CD4-positive, alpha-beta T cell treated with Interleukin-6 at 100 ng/mL for 8 hours (primary cell): ENCODE measurements at places on chromosomes 4 and X.

GRCh38 chr4:32087211-32087610 is 1367.0 kb downstream of the PCDH7 start:
- no peak for DNase-seq

DNA sequence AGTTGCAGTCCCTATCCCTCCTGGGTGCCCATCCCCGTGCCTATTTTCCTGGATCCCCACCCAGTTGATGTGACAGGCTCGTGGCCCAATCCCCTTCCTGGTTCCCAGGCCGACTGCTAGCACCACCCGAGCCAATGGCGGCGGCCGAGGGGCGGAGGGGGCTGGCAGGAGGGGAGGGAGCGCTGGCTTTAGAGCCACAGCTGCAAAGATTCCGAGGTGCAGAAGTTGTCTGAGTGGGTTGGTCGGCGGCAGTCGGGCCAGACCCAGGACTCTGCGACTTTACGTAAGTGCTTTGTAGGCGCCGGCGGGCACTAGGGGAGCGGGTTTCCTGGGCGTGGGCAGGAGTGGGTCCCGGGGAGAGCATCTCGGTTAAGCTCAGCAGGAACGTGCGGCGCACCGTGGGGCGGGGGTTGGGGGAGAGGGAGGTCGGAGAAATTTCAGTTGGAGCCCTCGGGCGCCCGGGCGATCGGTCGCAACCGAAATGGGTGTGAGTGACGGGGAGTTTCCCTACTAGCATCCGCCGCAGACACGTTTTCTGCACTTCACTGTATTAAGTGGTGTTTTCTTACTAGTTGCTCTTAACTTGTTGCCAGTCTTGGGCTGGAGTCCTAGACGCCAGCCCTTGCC is at the start of gene PLS3:
PLS3 (plus strand) TSS at position 197 of the 627 bp plus-strand sequence. CDS start 49,077 bp downstream, outside the sequence.
- no peak for DNase-seq

GRCh38 chrX:30713061-30713525 is 59.9 kb downstream of the GK start:
- peak; percentile 27 for DNase-seq

DNA sequence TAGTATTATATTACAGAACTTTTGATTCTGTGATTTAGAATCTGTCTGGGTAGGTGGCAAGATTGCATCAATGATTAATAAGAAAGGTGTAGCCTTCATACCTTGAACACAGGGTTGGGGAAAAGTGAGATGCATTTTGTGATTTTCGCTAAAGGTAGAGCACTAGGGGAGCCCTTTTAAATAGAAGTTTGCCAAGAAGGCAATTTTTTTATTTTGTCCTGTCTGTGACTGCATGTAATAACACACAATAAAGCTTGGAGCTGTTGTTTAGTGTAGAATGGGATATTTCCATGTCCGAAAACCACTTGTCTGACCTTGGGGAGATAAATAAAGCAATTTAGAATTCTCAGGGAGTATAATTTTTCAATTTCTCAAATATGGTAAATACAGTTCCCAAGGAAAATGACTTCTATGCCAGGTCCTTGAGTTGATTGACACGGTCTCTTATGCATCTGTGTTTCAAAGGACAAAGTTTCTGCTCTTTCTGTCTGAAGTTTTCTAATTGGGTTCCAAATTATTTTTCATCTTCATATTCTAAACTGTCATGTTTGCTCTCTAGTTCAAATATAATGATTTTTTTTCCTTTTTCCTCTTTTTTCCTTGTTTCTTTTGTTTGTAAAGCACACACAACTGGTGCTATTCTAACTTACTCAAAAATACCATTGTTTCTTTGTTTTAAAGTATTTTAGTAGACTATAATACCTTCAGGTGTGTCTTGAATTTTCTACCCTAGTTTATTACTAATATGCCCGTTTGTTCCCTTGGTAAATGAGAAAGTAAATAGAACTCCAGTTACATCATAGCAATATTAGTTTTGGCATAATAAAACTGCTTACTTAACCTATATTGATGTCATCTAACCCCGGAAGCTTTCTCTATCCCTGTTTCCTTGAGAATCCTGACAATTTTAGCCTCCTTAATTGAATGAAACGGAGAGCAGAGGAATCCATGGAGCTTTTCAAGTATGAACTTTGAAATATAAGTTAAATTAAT is 87.8 kb upstream of the BMPR1B start:
- DNase-seq = no peak

DNA sequence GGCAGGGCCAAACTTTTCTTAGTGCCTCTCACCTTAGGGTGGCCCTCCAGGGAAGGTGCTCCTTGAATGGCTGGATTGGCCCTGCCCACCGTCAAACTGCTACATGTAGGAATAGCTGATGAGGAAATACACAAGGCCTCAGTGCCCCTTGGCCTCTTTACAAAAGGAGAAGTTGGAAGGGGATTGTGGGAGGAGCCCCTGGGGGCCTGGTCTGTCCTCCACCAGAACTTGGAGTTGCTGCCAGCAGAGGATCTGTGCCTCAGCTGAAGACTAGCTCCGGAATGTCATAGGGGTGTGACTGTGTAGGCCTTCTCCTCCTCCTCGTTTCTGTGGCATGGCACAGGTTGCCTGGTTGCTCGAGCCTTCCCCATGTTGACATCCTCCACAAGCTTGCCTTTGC is 142.7 kb downstream of the AMMECR1 start:
- no peak for DNase-seq

DNA sequence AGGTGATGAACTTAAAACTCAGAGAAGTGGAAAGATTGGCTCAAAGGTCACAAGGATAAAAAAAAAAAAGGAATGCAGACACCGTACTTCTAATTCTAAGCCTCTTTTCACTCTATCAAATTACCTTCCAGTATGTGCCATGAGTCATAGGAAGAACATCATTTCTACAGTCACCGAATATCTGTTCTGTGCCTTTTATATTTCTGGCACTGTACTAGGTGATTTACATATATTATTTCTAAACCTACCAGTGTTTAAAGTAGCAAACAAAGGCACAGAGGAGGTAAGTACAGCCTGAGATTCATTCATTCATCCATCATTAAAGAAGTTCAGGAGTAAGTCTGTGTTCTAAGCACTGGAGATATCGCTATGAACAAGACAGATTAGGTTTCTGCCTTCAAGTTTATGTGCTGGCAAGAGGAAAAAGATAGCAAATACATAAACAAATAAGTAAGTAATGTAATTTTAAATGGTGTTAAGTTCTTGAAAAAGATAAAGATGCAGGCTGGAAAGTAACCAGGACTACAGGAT is 65.3 kb downstream of the PALLD start:
- DNase-seq = no peak

DNA sequence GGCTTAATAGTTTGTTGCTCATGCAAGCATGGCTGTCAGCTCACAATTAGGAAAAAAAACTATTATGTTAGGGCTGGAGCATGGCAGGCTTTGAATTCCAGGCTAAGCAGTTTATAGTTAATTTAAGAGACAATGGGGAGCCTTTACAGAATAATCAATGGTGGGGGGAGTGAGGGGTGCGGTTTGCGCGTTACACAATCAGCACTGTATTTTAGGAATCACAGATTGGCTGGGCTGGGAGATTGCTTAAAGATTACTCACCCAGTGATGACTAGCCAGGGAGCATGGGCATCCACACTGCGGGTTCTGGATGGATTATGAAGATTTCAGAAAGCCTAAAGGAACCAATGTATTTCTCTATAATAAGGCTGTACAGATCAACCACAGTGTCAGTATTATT is 186.6 kb downstream of the SOX3 start:
- no peak for DNase-seq

DNA sequence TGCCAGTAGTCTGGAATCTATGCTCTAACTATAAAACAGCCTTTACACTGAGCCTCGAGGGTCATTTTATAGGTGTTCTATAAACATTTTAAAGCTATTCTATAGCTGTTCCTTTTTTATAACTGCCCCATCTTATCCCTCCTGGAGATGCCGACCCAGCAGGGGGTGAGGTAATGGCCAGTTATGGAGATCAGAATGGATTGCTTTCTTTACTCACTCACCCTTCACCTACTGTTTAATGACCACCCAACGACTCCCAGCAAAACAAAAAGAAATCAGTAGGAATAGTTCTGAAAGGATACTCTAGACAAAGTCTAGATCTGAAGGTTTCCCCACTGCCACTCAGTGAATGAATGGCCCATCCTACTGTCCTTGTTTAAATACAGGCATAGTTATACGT is 1113.1 kb downstream of the FAT4 start:
- DNase-seq = no peak

DNA sequence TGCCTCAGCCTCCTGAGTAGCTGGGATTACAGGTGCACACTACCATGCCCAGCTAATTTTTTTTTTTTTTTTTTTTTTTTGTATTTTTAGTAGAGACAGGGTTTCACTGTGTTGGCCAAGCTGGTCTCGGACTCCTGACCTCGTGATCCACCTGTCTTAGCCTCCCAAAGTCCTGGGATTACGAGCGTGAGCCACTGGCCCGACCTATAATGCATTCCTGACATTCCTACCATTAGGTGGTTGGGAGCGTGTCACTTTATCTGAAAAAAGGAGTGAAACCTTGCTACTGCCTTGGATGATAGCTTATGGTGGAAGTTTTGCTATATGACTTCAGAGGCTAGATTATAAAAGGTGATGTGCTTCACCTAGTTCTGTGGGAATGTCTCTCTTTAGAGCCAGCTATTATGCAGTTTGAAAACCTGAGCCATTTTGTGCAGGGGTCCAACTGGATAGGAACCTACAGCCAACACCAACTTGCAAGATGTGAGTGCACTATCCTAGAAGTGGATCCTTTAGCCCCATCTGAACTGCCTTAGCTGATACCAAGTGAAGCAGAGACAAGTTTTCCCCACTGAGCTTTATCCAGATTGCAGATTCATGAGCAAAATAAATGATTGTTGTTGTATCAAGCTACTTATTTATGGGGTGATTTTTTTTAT is 29.8 kb upstream of the EMCN start:
- no peak for DNase-seq

DNA sequence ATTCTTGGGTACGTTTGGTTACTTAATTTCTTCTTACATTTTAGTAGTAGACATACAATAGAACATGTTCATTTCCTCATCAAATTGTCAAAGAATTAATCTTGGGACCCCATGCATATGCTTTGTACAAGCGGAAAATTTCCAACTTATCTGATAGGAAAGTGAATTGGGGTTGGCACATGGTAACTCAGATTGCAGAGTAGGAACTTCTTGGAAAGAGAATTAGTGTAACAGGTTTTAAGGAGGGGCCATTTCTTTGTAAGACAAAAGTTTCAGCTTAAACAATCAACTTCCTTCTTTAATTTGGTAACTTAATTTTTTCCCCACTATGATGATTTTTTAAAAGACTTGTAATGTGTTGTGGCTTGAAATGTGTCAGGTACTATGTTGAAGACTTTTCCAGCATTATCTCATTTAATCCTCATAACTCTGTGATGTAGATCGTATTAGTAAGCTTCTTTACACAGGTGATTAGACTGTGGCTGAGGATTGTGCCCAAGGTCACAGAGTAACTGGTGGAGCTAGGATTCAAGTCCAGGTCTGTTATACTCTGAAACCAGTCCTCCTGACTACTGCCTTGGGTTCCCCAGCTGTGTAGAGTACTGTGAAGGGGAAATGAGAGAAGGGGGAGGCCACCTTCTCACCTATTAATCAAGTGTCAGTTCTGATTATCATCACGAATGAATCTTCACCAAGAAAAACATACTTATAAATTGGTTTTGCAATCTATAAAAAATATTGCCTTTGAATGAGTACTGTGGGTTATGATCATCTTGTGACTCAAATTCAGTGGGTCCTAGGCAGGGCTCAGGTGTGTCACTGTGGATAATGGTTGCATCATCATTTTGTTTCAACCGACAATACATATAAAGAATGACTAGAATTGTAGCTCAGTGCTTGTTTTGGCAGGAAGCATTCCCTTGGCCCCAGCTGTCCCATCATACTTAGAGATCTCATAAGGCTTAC is 4.3 kb downstream of the GK start:
- no peak for DNase-seq

- no peak for DNase-seq
Measured at GRCh38 chr4:180617196-180617595, 1626.0 kb upstream of the TENM3 start.

DNA sequence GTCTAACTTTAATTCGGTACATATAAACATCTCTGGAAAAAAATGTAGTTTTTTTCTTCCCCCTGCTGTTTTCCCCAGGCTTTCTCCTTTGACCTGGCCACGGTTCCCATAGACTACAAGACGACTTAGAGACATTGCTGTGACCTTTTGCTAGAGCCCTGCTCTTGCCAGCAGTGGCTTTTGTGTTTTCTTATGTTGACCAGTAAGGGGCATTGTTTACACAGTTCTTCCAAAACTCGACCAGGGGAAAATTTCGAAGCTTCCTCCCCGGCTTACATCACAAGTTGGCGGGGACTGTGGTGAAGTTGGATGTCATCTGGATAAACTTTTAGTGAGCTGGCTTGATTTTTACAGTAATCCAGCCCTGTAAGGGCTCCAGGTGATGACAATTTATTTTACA is 9.3 kb downstream of the CCDC160 start:
- DNase-seq = no peak

GRCh38 chrX:139495324-139495723 is 35.2 kb upstream of the F9 start:
- no peak for DNase-seq

DNA sequence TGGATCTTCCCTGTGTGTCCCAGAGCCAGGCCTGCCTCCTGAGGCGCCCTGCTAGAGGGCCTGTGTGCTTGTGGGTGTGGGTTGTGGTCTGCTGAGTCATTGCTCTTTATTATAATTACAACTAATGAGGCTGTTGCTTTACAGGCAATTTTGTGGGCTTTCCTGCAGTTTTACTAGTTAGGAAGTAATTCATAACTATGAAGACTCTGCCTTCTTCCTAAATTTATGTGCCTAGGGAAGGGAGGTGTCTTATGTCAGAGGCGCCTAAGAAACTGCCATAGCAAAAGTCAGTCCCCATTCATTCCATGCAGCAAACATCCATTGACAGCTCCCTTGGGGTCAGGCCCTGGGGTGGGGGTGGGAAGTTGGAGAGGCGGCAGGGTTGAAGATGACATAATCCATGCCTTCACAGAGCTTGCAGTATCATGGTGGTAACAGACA is 359.2 kb downstream of the IDS start:
- DNase-seq = no peak

GRCh38 chr4:77009511-77010115 is 60.1 kb downstream of the SEPTIN11 start:
- DNase-seq = no peak

DNA sequence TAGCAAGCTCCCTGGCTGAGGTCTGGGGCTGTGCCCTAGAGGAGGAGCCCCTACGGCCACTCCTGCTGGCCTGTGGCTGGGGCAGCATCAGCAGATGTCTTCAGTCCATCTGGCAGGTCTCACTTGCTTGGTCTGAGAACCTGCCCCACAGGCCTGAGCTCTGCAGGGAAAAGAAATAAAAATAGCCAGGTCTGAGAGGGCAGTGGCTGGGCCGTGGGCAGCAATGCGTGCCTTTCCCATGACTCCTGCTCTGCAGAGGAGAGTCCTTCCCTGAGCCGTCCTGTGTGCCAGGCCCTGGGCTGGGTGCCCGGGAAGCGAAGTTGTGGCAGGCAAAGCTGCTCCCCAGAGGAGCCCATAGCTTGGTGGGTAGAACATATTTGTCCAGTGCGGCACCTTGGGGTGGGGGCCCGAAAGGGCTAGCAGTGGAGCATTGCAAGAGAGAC is 11.3 kb upstream of the KIAA0232 start:
- no peak for DNase-seq

DNA sequence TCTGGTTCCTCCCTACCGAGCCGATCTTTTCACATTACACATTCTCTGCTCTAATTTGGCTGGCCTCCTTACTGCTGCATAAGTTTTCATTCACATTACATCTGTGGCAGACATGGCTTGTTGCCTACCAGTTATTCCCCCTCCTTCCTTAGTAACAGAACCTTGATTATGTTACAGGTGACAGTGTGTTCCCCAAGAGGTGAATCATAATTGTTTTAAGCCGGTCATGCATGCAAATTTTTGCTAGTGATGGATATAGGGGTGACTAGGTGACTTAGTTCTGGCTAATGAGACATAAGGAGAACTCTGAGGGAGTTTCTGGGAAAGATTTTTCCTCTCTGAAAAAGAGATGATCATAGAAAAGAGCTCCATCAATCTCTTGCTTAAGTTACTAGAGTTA is 8.4 kb upstream of the LAMP2 start:
- DNase-seq = no peak
